ENCODE measurements at places on chromosomes 6 and 20.

DNA sequence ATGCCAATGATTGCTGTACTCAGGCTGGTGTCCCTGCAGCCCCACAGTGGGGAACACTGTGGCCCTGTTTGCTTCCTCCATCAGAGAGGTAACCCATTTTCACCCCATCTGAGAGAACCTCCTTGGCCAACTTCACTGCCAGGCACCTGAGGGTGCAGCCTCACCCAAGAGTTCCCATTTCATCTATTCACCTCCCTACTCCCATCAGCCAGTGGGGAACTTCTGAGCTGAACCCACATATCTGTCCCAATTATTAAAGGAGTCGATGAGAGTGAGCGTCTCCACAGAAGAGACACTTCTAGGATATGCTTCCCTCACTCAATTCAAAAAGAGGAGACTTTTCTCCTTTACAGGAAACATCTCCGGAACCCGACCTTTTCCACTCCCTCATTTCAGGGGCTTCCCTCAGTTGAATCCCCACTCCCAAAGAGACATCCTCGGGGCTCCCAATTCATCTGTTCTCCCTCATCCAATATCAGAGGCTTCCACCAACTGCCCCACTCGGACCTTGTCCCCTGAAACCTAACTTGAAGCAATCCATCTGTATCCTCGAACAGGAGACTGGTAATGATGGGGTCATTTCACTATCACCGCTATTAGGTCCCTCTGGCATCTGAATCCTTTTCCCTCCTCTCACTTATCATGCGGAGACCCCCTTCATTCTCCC lies 988 bp downstream of the UBE2V1 start:
- DNase-seq, result no peak

DNA sequence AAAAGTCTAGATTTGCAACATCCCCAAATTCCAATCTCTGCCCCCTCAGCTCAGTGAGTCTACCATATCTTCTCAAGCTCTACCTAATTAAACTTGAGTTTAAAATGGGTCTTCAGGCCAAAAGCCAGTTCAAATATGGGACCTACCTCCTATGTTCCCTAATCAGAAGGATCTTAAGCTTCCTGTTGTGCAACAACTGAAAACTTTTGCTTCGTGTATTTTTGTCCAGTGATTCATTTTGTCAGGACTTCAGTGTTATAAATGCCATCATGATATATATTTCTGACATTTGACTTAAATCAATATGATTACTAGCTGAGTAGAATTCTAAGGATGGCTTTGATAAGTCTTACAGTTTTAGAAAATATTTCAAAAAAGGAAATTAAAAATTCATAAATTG lies 622.6 kb upstream of the PTCHD4 start:
- no peak for DNase-seq

- no peak for DNase-seq
These were observed 70.6 kb upstream of the KCNK16 start for GRCh38 chr6:39393075-39393474.

DNA sequence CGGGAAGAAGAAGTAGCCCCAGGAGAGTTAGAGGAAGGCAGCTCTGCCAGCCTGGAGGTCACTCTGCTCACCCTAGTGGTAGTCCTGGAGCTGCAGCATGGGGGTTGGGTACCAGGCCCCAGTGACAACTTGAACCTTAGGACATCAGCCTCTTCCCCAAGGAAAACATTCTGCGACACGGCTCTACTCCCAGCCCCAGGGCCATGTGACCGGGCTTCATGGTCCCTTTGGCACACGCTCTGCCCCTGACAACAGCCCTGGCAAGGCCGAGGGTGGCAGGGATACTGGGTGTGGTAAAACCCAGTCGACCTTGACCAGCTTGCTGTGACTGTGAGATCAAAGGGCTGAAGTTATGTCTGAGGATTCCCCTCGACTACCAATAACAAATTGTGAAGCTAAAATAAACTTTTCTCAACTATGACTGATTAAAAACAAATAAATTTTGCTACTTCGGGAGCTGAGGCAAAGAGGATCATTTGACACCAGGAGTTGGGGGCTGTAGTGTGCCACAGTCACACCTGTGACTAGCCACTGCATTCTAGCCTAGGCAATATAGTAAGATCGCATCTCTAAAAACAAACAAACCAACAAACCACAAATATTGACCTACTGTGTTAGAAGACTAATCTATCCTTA lies 24.4 kb upstream of the ARID1B start:
- no peak for DNase-seq

- no peak for DNase-seq
These were observed 119.1 kb upstream of the ADGRF1 start for GRCh38 chr6:47161176-47161687.

- no peak for DNase-seq
These were observed 593 bp upstream of the GSTA3 start for GRCh38 chr6:52910091-52910490.

DNA sequence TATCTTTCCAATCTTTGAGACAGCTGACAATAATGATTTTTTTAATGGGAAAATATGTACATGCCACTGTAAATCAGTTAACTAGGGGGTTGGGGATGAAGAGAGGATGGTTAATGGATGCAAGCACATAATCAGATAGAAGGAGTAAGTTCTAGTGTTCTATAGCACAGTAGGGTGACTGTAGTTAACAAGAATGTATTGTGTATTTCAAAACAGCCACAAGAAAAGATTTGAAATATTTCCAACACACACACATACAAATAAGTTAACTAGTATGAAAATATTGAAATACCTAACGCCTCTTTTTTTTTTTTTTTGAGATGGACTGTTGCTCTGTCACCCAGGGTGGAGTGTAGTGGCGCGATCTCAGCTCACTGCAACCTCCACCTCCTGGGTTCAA lies 153.4 kb upstream of the SALL4 start:
- no peak for DNase-seq

- DNase-seq, result no peak
These were observed 601.2 kb downstream of the CDH26 start for GRCh38 chr20:60559462-60559861.

DNA sequence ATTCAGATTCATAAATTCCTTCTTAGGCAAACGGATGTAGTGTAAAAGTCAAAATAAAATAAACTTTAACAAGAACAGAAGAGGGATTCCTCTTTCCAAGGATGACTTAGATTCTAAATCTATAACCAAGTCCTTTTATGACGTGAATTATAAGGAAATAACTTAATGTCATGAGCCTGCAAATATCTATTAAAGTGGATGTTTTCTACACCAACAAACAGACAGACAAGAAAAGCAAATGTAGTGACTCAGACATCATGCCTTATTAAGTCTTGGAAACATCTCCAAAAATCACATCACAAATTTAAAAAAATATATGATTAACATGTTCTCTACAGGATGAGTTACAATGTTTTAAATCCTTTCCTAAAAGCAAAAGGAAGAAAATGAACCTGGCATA lies 397.1 kb downstream of the ESR1 start:
- no peak for DNase-seq

- no peak for DNase-seq
These were observed 3.4 kb downstream of the BNIP5 start for GRCh38 chr6:36333171-36333895.

- DNase-seq, result no peak
These were observed 33.2 kb upstream of the ANKRD60 start for GRCh38 chr20:58261660-58262059.

GRCh38 chr6:161418463-161418945 lies 144.6 kb upstream of the AGPAT4 start:
- DNase-seq, result no peak

DNA sequence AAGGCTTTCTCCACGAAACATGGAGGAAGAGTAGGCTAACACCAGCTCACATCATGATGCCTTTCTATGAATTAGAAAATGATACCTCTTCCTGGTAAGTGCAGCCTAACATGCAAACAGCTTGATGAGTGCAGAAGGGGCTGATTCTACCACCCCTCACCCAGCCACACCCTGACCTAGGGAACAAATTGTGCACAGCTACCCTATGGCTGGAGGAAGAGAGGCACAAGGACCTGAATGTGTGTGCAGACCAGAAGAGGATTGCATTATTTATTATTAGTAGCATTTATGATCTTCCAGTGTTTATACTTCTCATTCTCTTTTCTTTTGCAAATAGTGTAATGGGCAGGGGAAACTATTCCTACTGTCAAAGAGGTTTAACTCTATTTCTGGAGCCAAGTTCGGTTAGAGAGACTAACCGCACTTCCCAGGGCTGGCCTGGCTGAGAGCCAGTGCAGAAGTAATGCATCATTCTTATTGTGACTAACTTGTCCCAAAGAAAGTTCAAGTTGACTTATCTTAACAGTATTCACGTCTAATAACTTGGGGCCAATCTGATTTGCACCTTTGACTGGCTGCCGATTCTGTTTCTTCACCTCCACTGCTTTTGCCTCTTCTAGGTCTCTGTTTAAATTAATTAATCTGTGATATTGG lies 237.5 kb downstream of the CD83 start:
- peak; percentile 55 for DNase-seq

DNA sequence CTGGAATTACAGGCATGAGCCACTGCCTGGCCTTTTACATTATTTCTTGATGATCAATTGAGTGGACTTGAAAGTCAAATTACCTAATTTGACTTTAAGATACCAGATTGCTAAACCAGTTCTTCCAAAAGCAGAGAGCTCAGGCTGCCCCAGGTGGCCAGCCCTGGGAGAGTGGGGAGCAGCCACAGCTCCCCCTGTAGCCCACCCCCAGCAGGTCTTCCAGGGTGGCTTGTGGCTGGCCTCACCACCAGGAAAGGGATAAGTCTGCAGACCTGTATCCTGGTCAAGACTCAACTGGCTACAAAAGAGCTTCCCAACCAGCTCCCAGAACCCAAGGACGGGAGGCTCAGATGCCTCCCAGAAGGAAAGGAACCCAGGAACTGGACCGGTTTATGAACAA lies 23.8 kb upstream of the AKAP12 start:
- DNase-seq, result no peak

GRCh38 chr6:129717277-129717676 lies 7.3 kb upstream of the ARHGAP18 start:
- no peak for DNase-seq

DNA sequence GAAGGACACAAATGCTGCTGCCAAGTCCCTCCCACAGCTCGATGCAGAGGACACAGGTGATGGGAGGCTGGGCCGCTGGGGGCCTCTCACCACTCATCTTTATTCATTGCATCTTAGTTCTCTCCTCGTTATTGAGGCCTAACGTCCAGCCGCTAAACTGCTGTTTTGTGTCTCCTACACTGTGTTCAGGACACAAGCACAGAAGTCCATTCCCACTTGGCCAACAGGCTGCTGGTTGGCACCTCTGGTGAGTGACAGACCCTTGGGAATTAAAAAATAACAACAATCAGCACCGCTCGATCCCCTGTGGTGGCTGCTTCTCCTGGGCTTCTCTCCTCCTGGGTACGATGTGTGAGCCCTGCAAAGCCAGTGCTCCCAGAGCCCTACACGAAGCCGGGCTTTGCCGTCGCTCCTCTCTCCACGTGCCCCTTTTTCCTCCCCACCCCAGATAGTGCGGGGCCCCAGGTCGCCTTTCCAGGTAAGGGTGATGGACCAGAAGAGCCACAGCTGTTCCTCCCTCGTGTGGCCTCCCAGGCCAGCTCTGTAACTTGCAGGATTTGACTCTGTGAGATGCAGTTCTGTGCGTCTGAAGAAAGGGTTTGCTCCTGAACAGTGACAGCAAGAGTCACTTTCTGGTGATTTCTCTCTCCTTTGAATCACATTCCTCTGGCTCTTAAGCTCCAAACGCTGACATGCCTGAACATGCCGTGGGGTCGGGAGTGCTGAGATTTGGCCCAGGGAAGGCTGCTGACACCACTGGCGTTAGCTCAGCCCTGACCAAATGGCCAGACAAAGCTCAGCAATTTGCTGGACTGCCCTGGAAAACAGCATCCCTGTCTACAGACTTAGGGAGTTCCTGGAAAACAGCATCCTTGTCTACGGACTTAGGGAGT lies 59.3 kb downstream of the DLL1 start:
- DNase-seq, result no peak

DNA sequence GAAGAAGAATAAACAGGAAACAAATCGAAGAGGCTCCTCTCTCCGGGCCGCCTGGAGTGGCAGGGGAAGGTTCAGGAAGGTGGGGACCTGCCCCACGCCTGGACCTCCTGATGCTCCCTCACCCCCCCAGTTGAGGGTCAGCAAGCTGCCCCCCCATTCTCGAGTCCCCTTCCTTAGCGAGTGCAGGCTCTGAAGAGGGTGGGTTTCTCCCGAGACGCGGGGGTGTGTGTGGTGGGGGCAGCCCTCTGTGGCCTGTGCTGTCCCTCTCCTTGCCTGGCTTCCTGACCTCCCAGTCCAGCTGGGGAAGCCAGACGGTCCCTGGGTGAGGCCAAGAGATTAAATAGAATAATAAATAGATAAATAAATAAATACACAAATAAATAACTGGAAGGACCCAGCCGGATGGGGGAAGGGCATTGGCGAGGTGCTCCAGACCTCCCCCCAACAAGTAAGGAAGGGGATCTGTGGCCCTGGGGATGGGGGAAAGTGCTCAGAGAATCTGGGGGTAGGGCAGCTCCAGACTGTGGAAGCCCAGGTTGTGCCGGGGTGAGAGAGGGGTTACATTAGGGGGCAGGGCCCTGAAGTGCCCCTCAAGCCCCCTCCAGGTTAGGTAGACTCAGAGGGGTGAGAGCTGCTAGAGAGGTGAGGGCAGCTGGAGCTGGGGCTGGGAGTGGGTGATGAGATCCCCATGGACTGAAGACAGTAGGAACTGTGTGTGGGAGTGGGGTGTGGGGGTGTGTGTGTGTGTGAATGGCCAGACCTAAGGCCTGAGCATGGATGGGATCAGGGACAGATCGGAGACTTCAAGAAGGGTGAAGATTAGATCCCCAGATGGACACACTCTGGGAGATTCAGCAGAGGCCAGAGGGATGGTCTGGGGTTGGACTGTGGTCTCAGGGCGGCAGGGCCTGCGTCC lies 9.5 kb upstream of the SRXN1 start:
- DNase-seq, result no peak

DNA sequence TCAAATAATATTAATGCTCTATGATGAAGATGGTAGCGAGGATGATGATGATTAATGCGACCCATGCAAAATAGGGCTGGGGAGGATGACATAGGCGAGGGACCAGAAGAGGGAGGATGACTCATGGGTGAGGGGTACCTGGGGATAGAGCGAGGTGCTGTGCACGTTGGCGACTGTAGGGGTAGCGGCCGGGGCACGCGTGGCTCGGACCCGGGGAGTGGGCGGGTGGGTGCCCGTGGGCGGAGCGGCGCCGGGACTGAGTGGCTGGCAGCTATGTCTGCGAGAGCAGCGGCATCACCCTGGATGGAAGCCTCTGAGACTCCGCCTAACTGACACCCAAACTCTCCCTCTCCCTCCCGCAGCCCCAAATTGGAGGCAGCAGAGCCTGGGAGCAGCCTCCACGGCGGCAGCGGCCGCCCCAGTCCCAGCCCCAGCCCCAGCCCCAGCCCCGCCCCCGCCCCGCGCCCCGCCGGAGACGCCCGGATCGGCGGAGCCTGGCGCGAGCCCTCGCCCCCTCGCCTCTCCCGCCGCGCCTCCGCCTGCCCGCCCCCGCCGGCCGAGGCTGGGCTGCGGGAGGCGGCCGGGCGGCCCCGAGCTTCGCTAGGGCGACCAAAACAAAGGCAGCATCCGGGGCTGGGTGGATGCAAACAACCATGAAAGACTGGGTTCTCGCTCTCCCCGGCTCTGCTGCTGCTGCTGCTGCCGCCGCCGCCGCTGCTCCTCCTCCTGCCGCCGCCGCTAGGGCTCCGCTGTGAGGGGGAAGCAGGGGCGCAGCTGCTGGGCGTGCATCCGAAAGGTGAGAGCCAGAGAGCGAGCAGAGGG lies at the start of gene RIMS1:
TSS of gene RIMS1 (plus strand) at position 367 of the 822 bp plus-strand sequence. CDS start 474 bp downstream, outside the sequence.
- no peak for DNase-seq

All from stimulated activated CD4-positive, alpha-beta T cell treated with anti-CD3 and anti-CD28 coated beads, Interleukin-1b, Interleukin-23, amount 100 ng/mL, for 48 hours (primary cell).